Right atrium auricular region (tissue), 2 donors: ENCODE measurements at places on chromosomes 12 and 14. TPM values are rescaled to one million over a fixed set of nuclear protein-coding genes. Genes with fewer than 3 reads are reported as not detected.

DNA sequence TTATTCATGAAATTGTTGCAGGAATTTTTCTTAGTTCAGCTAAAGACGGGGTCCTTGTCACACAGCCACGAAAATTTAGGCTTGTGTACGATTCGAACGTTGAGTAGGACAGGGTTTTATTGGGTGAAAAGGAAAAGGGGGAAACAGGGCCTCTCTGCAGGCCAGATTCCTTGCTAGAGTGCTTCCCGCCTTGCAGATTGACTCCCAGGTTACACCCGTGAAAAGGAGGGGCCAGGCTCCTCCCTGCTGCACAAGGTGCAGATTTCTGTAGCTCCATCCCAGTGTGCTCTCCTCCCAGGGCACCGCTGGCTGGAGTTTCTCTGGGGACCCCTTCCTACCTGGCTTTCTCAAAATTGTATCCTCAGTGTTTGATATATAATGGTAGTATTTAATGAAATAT, 221.5 kb downstream of the ERC1 start:
- no peak for DNase-seq

- no peak for DNase-seq
These were observed 25.0 kb downstream of the SETD1B start for GRCh38 chr12:121828826-121829225.

DNA sequence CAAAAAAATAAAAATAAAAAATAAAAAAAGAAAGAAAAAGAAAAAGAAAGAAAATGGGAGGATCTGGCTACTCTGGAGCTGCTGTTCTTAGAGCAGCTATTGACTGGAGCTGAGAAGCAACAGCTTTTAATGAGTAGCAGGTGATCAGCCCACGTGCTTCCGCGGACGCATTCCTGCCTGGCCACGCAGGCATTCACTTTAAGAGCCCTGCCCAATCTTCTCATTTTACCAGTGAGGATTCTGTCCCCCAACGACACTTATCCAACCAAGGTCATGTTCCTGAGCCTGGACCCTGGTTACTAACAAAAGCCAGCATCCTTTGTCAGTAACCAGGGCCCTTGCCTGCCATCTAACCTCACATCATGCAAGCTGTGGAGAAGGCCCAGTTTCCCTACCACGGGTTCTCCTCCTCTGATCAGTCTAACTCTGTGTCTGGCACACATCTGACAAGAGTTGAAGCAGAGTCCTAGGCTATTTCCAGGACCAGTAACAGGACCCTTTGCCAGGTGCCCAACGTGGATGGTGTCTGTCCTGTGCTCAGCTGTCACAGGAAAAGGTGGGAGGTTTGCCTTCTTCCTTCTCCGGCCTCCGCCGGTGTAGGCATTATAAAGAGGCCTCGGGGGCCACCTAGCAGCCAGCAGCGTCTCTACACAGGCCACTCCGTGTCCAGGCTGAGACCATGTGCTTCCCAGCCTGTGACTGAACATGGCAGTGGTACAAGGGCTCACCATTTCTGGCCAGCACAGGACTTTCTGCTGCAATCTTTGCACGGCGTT, 60.9 kb upstream of the GPATCH2L start:
- DNase-seq, result peak; percentile 69

DNA sequence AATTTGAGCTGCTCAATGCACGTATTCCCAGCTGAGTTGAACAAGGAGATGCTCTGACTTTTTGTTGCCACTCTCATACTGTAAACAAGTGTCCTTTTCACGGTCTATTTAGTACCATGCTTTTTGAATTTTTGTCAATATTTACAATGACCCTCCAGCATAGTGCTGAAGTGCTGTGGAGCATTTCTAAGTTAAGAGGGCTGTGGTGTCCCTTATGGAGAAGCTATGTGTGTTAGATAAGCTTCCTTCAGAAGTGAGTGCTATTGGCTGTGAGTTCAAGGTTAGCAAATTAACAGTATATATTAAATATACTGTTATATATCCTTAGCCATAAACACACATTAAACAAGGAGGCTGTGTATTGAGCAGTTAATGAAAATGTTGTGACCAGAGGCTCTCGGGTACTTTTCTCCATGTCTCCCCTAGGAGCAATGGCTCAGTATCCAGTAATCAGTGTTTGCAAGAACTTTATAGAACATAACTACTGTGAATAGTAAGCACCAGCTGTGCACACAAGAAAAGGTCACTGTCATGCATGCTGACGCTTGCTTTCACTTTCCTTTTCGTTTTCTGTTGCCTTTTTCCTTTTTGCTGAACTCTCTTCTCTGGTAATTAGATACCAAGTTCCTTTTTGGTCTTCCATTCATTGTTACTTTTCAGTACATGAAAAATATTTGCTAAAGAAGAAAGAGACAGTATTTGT, 187.2 kb upstream of the NEDD1 start:
- DNase-seq, result no peak

GRCh38 chr12:1878214-1878613, 40.2 kb downstream of the CACNA2D4 start:
- peak; percentile 23 for DNase-seq

DNA sequence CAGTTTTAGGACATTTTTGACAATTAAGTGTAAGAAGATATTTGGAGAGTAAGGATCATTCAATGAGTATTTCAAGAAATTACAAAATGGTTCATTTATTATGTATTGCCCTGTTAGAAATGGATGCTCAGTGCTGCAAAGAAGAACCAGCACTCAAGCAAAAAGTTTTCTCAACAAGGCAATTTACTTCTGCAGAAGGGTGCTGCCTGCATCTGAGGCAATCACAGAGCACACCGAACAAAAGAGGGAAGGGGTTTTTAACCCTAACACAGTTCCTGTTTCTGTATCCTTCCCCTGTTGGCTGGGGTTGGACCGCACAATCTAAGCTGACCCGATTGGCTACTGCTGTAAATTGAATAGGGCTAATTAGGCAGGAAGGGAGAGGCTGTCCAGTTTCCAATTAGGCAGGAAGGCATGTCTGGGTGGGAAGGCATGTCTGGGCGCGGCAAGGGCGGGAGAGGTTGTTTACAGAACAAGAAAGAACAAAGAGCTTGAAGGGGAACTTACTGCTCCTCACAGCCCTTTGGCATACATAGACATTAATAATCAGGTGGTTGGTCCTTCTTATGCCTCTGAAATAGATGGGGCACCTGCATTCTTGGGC, 41.4 kb downstream of the SPTSSA start:
- DNase-seq, result no peak

DNA sequence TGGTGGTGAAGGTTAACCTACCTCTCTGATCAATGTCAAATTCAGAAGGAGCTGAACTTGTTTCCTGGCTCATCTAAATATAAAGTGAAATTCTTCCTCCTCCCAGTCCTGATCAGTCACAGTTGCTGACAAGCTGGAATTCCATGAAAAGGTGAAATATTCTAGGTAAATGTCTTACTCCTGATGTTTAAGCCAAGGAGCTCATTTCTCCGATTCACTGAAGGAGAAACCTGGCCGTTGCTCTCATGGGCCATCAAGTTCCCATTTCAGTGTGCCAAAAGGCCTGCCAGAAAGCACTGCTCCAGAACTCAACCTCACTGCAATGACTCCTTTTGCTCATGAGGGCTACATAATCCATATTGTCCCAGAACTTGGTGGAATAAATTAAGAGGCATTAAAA, 707.5 kb downstream of the GALC start:
- DNase-seq, result no peak

DNA sequence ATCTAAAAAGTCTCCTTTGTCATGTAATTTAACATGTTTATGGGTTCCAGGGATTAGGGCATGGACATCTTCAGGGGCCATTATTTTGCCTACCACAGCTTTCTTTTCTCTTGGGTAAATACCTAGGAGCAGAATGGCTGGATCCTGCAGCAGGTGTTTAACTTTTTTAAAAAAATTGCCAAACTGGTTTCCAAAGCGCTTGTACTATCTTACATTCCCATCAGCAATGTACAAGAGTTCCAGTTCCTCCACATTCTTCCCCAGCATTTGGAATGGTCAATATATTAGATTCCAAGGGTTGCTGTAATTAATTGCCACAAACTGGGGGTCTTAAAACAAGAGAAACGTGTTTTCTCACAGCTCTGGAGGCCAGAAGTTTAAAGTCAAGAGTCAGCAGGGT, 27.7 kb upstream of the MYL2 start:
- DNase-seq, result no peak

- DNase-seq, result no peak
These were observed 10.0 kb downstream of the NYNRIN start for GRCh38 chr14:24408764-24409163.

DNA sequence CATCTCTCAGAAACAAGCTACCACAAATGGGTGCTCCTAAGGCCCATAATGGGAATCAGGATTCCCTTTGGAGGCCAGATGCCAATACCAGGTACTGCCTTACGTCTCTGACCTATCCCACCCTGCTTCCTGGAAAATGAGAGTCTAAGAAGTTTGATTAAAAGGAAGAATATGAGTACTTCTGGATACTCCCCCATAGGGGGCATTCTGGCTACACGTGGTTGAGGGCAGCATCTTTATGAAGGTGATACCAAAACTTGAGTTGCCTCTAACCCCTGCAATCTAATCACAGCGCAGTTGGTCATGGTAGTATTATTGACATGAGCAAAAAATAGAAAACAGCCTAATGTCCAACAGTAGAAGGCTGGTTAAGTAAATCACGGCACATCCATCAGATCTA, 184.2 kb upstream of the LHX5 start:
- DNase-seq, result no peak

- DNase-seq, result no peak
These were observed 706 bp downstream of the CRACR2A start for GRCh38 chr12:3752096-3752709.

GRCh38 chr12:46499226-46499625, 126.7 kb upstream of the SLC38A2 start:
- DNase-seq, result no peak

GRCh38 chr14:92323916-92324818, 1.2 kb downstream of the SLC24A4 start:
- DNase-seq, result no peak

- DNase-seq, result no peak
These were observed 906 bp downstream of the MARK3 start for GRCh38 chr14:103385929-103386712.

- DNase-seq, result no peak
These were observed 27.5 kb downstream of the RFLNA start for GRCh38 chr12:124322271-124322998.

GRCh38 chr12:76563061-76563460, 3.5 kb upstream of the OSBPL8 start:
- no peak for DNase-seq

DNA sequence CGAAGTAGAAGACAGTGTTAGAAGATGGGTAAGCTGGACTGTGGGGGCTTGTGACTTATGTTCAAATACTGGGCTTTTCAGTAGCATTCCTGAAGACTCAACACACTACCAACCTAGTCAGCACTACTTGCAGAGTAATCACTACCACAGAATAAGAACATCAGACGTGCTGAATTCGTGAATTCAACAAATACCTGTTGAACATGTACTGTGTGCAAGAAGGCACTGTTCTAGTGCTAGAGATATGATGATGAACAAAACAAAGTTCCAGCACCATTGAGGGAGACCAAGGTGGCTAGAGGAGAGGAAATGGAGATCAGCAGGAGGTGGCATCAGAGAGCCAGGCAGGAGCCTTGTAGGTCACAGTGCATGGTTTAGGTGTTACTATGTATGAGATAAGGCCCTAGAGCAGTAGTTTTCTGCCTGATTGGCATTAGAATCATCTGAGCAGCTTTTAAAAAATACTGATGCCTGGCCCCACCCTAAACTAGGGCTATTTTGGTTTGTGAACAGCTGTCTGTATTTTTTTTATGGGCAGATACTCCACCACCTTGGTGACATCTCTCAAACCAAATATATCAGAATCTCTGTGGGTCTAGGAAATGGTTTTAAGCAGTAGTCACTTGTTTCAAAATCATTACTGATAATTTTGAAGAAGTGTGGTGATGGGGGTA, 26.8 kb downstream of the FERMT2 start:
- DNase-seq, result no peak

GRCh38 chr12:79486154-79486553, 204.6 kb downstream of the PAWR start:
- no peak for DNase-seq

- no peak for DNase-seq
These were observed 68.6 kb downstream of the SLC25A47 start for GRCh38 chr14:100391724-100392123.

DNA sequence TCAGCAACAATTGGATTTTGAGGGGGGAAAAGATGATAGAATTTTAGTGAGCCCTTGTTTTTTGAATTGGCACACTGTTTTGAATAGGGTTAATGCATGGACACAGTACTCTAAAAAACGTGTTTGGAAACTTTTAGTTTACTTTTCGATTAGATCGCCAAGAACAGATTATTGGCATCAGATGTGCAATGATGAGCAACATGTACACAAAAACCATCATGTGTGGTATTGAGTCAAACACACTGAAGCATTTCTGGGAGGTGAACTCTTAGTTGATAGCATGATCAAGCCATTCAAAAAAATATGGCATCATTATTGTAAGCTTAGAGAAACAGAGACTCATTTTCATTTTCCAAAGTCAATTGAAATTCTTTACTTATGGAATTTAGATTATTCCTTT, 329.2 kb downstream of the ADAMTS20 start:
- no peak for DNase-seq

DNA sequence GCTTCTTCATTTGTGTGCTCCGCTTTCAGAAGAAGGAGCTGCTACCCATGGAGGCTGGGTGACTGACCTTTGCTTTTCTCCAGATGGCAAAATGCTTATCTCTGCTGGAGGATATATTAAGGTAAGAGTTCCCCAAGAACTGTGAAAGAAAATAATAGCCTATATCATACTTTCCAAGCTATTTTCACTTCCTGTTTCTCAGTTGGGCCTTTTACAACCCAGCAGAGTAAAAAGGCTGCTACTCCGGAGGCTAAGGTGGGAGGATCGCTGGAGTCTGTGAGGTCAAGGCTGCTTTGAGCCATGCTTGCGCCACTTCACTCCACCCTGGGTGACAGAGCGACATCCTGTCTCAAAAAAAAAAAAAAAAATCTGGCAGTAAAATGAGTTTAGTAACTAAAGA, 82.1 kb downstream of the APAF1 start:
- DNase-seq, result no peak

The STX2 gene
- 26.3 TPM for total RNA-seq

The SYCP3 gene
- not detected for total RNA-seq

The FOXG1 gene
- total RNA-seq, result not detected

The ACTN1 gene
- total RNA-seq, result 170 TPM

The COX8C gene
- total RNA-seq, result not detected

The C12orf43 gene
- 8.8 TPM for total RNA-seq

The LBHD2 gene
- not detected for total RNA-seq

The AQP2 gene
- 0.83 TPM for total RNA-seq

The PLEKHG7 gene
- not detected for total RNA-seq

The SMAGP gene
- total RNA-seq, result 2.3 TPM
